ENCODE measurements at places on chromosomes 11 and 22.

DNA sequence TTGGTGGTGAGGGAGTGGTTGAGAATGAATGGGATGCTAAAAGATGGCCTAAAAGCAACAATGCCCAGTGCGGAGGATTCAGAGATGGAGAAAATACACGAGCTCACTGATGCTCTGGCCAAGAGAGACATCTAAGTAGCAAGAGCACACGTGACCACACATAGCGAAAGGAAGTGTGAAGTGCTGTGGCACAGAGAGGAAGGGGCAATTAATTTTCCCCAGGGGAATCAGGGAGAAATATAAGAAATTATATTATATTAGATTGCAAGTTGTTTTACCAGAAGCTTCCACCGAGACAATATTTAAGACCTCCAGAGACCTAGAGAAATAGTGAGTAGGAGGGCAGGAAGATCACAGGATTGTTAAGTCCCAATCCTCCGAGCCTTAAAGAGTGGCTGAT lies 80.6 kb downstream of the RCN1 start:
- no peak for DNase-seq

DNA sequence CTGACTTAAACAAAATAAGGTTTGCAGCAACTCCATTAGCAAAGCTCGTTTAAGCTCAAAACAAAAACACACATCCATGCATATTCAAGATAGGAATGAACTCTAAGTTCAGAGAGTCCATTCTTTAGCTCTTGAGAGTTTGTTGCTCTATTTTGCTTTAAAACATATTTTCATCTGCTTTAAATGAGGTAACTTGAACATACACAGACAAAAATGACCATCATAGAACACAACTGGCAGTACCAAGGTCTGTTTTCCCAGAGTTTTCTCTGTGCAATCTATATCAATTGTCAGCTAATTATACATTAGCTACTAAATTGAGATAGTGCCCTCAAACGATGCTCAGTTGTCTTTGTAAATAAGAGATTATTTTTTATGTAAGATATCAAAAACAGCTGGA lies 423.2 kb upstream of the ANO3 start:
- DNase-seq = no peak

- no peak for DNase-seq
Measured at GRCh38 chr11:113896156-113896879, 8.3 kb upstream of the HTR3B start.

DNA sequence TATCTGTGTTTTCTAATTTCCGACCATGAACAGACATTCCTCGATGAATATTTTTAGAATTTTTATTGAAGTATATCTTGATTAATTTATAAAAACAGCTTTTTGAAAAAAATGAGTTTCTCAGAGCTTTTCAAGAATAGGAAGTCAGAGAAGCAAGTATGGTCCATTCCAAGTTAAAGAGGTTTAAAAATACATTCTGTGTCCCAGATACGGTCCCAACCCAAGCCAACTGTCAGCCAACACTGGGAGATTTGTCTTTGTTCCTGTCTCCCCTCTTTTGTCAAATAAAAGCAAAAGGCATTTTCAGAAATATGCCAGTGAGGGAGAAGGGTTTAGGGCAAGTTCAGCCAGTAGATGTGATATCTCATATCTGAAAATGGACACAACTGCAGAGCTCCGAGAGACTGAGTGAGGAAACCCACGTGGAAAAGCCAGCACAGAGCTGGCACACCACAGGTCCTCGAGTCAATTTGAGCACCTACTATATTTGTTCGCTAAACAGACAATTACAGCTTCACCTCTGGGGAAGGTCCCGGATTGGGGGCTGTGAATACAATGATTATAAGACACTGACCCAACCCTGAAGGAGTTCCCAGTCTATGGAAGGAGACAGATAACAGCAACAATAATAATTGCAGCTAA lies 59.8 kb downstream of the C11orf91 start:
- no peak for DNase-seq

GRCh38 chr11:27718863-27719545 lies 18.7 kb upstream of the BDNF start:
- no peak for DNase-seq

GRCh38 chr11:132520199-132520598 lies 1012.1 kb downstream of the OPCML start:
- DNase-seq = no peak

DNA sequence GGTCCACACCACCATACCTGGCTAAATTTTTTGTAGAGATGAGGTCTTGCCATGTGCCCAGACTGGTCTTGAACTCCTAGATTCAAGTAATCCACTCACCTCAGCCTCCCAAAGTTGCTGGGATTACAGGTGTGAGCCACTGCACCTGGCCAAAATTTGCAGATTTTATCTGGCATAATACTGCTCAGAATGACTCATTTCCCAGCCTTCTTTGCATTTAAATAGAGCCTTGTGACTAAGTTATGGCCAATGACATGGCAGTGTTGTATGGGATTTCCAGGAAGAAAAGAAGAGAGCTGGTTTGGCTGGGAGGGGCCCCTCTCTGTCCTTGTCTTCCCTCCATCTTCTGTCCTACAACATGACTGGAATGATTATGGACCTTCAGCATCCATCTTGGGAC lies 55.8 kb downstream of the CCDC34 start:
- DNase-seq = no peak

All from Panc1 (cell line).